ENCODE measurements at places on chromosomes 16 and 17. TPM values are rescaled to one million over a fixed set of nuclear protein-coding genes. Genes with fewer than 3 reads are reported as not detected.

DNA sequence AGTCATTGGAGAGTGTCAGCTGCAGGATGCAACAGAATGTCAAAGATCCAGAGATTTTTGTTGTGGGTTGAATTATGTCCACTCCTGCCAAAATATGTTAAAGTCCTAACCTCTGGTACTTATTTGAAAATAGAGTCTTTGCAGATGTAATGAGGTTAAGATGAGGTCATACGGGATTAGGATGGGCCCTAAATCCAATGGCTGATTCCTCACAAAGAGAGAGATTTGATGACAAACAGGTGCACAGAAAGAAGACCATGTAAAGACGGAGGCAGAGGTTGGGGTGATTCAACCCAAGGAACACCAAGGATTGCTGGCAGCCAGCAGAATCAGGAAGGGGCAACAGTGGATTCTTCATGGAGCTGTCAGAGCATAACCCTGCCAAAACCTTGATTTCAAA is 34.5 kb upstream of the USP22 start:
- DNase-seq = no peak

DNA sequence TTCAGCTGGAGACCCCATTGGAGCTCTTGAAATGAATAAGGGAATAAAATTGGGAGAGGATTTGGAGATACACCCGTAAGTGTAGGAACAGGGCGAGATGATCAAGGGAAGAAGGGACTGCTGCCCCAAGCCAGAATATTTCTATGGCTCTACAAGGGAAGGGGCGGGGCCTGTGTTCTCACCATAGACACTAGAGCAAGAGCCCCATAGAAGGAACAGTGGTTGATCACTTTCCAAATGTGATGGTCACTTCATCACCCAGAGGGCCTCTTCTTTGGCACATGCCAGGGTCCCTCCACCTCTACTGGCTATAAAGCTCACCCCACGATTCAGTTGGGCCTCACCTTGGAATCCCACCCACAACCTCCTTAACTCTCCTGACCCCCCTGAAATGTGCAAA is 25.0 kb downstream of the GPRC5B start:
- DNase-seq = no peak

GRCh38 chr17:83026311-83026811 is 53.0 kb upstream of the METRNL start:
- DNase-seq = no peak

DNA sequence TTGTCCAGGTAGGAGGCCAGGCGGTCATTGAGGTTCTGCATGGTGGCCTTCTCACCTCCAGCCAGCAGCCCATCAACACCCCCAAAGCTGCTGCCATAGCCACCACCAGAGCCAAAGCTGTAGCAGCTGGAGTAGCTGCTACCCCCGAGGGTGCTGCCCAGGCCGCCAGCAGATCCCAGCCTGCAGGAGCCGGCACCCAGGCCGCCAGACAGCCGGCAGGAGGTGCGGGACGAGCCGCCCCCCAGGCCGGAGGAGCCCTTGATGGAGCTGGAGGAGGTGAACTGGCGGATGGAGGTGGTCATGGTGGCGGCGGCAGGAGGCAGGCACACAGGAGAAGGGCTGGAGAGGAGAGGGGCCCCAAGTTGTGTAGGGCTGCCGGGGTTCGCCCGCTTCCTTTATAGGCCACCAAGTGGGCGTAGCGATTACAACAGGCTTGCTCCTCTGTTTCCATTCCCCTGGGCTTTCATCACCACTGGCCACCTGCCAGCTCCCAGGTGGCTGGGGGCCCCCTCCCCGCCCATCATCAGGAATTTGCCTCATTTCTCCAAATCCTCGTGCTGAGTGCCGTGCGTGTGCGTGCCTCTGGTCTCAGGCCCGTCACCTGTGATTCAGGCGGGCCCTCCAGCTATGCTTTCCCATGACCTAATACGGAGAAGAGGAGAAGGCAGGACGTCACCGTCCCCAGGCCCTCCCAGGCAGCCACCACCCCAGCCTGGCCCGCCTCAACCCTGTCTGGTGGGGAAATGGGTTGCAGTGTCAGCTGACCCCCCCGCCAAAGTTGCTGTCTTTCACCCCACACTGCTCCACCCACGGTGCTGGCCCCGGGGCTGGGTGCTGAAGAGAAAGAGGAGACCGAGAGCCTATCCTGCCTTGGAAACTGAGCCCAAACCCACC is at the start of gene KRT17:
TSS of gene KRT17 (minus strand) at position 368 of the 894 bp plus-strand sequence. CDS start at position 302, 66 bp downstream.
- no peak for DNase-seq

- DNase-seq = no peak
These were observed 18.3 kb upstream of the MLKL start for GRCh38 chr16:74718741-74719610.

Gene ABCC12
- not detected for polyA plus RNA-seq

Gene C16orf95
- 4.7 TPM for polyA plus RNA-seq

Gene SSH2
- 9.9 TPM for polyA plus RNA-seq

All from IMR-90 (cell line).